NCI-H510A (cell line): ENCODE measurements at places on chromosomes 6 and 20.

DNA sequence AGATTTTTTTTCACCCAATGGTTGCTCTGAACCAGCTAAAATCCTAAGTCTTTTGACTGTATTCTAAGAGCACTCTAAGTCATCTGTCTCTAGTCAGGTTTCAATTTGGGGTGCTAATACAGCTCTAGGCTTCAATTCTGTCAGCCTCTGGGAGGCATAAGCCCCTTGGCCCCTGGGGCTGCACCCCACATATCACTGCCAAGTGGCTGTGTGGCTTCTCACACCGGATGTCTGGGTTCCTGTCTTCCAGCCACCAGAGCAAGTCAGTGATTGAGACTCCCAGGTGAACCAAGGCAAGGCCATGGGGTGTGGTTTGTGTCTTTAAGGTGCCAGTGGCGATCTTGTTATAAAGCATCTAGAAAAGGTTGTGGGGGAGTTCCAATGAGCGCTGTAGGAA is 136.5 kb downstream of the TMEM242 start:
- DNase-seq, result no peak

- no peak for DNase-seq
These were observed 447.4 kb downstream of the PKHD1 start for GRCh38 chr6:51640021-51640420.

DNA sequence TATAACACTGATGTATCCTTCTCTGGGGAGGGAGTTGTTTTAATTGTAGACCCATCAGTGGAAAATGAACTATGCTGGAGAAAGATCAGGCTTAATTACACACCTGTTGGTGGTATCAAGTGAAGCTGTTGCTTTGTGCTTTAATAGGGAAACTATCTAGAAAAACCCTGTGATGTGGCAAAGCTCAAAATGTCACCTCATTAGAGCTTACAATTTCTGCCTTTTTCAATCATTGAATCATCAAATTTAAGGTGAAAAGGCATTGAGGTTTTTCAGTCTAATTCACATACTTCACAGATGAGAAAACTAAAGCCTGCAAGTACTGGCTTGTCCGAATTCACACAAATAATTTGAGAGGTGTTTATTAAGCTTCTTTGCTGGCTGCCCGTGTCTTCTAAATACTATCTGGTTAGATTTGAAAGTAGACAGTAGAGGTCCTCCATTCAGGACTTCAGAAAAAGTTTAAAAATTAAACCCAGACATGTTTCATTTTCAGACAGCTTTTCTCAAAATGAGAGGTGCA is 143.3 kb upstream of the MAP3K7 start:
- DNase-seq, result no peak

DNA sequence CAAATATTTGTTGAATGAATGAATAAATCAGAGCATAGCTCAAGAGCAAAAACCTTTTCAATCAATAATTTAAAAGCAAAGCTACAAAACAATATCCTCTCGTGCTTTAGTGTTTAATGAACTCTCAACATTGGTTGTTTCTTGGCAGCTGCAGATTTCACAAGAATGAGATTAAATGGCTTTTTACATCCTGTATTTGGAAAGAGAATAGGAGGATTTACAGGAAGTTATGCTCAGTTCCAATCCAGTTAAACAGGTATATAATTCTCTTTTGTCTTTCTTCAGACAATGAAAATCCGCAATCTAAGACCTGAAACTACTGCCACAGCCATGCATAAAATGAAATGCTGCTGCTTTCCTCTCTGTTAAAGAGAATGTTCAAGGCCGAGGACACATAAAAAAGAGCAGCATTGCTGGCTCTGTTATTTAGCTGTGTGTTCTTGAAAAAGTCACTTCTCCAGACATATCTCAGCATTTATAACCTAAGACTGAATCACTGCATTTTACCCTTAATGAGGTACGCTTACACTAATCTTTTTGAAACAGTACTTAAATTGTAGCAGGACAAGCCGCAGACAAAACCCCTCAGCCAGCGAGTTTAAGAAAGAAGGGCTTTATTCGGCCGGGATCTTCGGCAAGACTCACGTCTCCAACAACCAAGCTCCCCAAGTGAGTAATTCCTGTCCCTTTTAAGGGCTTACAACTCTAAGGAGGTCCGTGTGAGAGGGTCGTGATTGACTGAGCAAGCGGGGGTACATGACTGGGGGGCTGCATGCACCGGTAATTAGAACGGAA is 3.6 kb downstream of the C6orf52 start:
- no peak for DNase-seq

DNA sequence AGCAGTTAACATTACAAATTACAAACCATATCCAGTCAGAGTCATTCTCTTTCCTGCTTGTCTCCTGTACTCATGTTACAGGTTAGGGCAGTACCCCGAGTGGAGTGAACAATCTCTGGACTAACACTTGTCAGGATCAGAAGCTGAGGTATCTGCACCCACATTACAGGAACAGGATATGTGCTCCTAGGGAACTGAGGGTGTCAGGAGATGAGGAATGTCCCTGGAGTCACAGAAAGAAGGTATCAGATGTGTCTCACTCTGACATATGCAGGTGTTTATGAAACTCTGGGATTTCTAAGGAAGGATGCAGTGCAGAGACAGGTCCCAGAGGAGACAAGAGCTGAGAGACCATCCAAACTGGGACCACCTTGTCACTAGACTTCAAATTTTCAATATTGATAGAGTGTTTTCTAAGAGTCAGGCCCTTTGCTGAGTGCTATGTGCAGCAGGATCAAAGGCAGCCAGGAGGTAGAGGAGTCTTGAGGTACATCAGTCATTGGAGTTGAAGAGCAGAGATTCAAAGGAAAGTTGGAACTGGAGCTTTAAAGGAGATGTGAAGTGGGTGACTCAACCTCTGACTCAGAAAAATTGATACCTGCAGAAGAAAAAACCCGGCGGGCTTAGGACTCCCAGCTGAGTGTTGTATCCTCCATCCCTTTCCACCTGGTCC is 12.6 kb downstream of the HLA-DPB1 start:
- no peak for DNase-seq

GRCh38 chr6:56655996-56656395 is 13.3 kb upstream of the DST start:
- DNase-seq, result no peak

- no peak for DNase-seq
These were observed 674.6 kb downstream of the EPM2A start for GRCh38 chr6:145060714-145061113.

DNA sequence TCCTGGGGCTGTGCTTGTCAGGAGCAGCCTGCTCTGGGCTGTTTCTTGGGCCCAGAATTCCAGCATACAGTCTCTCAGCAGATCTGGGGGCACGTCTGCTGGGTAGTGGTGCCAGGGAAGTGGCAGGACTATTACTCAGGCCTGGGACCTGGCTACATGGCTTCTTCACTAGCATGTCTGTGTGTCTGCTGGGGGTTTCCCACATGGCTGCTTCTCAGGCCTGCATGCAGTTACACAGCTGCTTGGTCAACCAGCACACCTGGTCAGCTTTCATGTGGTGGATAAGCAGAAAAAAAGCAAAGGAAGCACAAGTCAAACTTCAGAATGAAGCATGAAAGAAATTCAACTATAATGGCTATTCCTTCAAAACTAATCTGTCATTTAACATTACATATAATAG is 316.2 kb upstream of the NOX3 start:
- DNase-seq, result no peak

DNA sequence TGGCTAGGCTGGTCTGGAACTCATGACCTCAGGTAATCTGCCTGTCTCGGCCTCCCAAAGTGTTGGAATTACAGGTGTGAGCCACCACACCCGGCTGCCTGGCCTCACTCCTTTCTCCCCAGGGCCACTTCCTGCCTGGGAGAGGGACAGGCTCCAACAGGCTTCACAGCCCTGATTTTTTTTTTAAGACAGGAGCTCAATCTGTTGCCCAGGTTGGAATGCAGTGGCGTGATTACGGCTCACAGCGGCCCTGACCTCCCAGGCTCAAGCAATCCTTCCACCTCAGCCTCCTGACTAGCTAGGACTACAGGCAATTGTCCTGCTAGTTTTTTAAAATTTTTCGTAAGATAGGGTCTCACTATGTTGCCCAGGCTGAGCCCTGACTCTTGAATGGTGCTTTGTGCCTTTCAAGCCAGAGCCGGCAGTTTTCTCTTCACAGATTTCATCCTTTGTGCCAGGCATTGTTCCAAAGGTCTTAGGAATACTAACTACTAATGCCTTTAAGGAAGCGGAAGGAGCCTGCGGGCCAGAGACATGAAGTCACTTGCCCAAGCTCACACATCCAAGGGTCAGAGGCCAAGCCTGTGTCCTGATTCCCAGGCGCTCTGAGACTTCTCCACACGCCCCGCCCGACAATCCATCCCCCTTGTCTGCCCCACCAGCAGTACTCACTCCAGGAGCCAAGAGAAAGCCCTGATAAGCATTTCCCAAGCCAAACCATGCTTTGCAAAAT is 19.2 kb downstream of the CAPN11 start:
- no peak for DNase-seq

DNA sequence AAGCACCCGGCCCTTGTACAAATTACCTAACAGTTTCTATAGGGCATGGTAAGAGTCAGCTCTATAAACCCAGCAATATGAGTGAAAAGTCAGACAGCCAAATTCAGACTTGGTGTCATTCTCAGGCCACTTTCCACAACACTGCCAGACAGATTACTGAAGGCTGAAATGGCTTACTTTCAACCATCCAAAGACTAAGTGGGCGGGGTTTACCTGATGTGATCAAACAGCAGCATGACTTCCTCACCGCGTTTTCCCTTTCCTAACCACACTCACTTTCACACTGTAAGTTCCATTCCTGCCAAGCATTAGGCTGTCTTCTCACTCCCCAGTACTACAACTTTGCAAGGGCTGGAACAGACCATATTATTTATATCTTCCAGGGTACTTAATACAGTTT is 85.9 kb downstream of the SMLR1 start:
- no peak for DNase-seq
